Glutamatergic neuron (in vitro differentiated cells): ENCODE measurements at places on chromosomes 1 and 21. TPM values are rescaled to one million over a fixed set of nuclear protein-coding genes. Genes with fewer than 3 reads are reported as not detected.

DNA sequence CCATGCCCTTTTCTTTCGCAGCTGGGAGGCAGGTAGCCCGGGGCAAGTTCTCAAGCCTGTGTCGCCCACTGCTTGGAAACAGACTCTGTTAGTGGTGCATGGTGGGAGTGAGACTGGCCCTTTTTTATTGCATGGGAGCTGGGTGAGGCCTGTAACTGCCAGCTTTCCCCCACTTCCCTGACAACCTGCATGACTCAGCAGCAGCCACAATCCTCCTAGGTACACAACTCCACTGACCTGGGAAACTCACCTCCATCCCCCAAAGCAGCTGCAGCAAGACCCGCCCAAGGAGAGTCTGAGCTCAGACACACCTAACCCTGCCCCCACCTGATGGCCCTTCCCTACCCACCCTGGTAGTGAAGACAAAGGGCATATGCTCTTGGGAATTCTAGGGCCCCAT, 25.8 kb downstream of the PIGP start:
- H3K27ac ChIP-seq = no peak overlapping the region
- no peak for DNase-seq
- H3K27me3 ChIP-seq = peaks cover 3% of the 10 kb centered on the region
- no peak overlapping the region for H3K4me3 ChIP-seq
- H3K4me1 ChIP-seq = no peaks in the 10 kb centered on the region

- H3K27me3 ChIP-seq = no peaks in the 10 kb centered on the region
- no peak overlapping the region for H3K27ac ChIP-seq
- no peak overlapping the region for H3K4me3 ChIP-seq
- no peaks in the 10 kb centered on the region for H3K4me1 ChIP-seq
Measured at GRCh38 chr1:33211972-33212371, 30.1 kb upstream of the TRIM62 start.

DNA sequence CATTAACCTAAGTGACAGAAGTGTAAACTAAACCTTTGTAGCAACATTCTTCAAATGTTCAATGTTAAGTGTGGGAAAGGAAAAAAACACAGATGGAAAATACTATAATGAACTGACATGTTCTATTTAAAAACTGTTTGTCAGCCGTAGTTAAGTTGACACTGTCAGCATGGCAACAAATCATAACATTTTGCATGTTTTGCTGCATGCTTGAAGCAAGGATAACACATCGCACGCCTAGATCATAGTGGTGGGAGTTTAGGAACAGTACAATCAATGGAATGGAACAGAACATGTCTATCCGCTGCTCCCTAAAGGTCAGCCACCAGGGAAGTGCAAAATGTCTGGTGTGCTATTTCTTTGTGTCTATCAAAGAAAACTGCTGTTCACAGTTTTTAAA, 62.5 kb upstream of the ESRRG start:
- no peaks in the 10 kb centered on the region for H3K36me3 ChIP-seq
- no peaks in the 10 kb centered on the region for H3K27me3 ChIP-seq
- no peak for DNase-seq
- H3K4me3 ChIP-seq = no peak overlapping the region
- H3K27ac ChIP-seq = no peak overlapping the region

DNA sequence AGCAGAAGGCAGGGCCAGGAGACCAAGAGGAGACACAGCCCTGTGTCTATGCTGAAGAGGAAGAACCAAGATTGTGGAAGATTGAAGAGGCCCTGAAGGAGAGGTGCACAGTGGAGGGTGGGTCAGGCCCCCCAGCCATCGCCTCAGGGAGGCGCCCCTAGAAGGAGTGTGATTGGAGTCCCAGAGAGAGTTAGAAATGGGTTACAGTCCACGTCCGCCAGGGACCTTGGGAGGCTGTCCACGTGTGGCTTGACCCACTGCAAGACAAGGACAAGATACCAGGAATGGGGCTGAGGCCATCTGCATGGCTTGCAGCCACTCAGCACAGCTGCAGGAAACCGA, 375.1 kb downstream of the NPHP4 start:
- H3K4me1 ChIP-seq = no peaks in the 10 kb centered on the region
- peak overlapping the region; percentile 18 for H3K27ac ChIP-seq
- peaks cover 14% of the 10 kb centered on the region for H3K36me3 ChIP-seq
- peaks cover 8% of the 10 kb centered on the region for H3K27me3 ChIP-seq
- no peak overlapping the region for H3K4me3 ChIP-seq

DNA sequence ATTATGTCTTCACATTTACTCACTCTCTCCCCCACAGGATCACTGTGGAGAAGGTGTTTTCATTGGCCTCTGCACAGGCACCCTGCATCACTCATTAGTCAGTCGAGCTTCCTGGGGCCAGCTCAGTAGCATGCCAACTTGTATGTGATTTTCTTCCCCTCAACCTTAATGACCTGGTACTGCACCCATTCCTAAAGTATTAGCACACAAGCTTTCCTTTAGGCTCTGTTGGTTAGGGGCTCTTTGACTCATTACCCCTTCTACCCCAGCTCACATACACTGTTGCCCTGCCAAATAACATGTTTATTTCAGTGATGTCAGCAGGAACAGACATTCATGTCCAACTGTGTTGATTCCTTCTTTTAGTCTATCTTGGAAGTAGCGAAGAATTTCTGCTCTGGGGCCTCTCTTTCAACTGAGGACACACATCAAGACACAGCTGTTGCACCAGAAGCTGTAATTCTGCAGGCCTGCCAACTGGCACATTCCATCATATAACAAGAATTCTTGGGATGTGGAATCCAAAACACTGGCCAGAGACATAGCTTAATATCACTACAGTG, 603.5 kb upstream of the ADAMTS5 start:
- H3K4me3 ChIP-seq = no peak overlapping the region
- no peak overlapping the region for H3K27ac ChIP-seq
- H3K36me3 ChIP-seq = peaks cover 7% of the 10 kb centered on the region
- DNase-seq = no peak

GRCh38 chr1:90358448-90358847, 358.7 kb downstream of the BARHL2 start:
- DNase-seq = no peak
- no peaks in the 10 kb centered on the region for H3K36me3 ChIP-seq
- H3K27me3 ChIP-seq = peaks cover 1% of the 10 kb centered on the region
- no peak overlapping the region for H3K27ac ChIP-seq
- H3K4me1 ChIP-seq = peaks cover 6% of the 10 kb centered on the region

GRCh38 chr1:53270107-53270506, 31.8 kb upstream of the MAGOH start:
- DNase-seq = no peak
- peaks cover 15% of the 10 kb centered on the region for H3K36me3 ChIP-seq
- no peak overlapping the region for H3K27ac ChIP-seq
- no peak overlapping the region for H3K4me3 ChIP-seq

DNA sequence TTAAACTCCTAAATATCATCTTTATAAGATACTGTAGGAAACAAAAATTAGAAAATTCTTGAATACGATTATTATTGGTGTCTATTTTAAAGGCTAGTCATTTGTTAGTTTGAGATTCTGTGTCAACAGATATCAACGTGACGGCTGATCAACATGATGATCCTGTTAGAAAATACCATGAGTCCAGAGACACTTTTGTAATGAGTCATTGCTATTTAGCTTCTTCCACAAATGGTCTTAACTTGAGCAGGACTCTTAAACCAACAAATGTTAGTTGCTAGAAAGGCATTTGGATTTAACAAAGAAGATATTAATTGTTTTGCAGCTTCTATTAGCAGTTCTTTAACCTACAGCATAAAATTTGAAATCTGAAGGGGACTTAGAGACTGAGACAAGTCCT, 131.2 kb downstream of the TGFB2 start:
- no peak overlapping the region for H3K27ac ChIP-seq
- no peaks in the 10 kb centered on the region for H3K27me3 ChIP-seq
- no peak overlapping the region for H3K4me3 ChIP-seq
- H3K4me1 ChIP-seq = peaks cover 7% of the 10 kb centered on the region
- no peak for DNase-seq
- H3K36me3 ChIP-seq = no peaks in the 10 kb centered on the region

DNA sequence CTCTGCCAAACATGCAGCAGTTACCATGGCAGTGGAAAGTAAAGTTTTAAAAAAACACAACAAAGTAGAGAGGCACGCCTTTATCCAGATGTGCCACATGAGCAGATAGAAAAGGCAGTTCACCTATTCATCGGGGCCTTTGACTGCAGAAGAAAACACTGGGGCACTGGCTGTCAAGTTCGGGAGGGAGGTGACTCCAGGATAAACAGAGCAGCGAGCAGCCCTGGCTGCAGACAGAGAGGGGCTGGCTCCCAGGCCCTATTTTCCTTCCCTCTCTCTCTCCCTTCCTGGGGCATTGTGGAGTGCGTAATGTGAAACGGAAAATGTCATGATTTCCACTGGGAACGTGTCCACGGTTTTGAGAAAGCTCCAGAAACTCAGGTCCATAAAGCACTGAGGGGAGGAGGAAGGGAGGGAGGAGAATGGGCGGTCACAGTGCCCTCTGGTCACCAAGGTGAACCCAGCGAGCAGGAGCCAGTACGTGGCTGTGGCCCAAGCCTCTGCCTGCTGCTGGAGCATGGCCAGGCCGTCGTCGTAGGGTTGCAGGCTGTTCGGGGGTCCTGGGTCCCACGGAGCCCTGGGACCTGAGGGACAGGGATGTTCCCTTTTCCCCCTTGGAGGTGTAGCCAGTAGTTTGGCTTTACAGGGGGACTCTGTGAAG, 114.7 kb upstream of the IRF2BP2 start:
- peak overlapping the region; percentile 99 for H3K27ac ChIP-seq
- DNase-seq = no peak
- H3K27me3 ChIP-seq = peaks cover 10% of the 10 kb centered on the region
- H3K4me1 ChIP-seq = peaks cover 68% of the 10 kb centered on the region

The ILF2 gene
- 221 TPM for total RNA-seq

The KIAA1614 gene
- total RNA-seq = 4.1 TPM
